ENCODE measurements at places on chromosomes 4 and X.

DNA sequence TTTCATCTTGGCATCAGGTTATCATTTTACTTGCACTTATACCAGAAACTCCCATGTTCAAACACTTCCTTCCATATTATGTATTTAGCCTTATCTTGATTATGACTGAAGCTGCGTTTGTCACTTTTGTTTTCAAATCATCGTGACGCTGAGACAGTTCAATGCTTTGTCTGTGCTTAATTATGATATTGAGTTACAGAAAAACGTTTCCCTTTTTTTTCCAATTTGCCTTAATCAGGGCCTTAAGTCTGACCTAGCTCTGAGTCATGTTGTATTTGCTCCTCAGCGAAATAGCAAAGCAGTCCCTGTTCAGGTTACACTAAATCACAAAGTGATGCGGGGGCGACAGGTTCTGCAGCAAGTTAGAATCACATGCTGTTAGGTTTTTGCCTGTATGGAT lies 254.7 kb downstream of the AFF2 start:
- H3K4me1 ChIP-seq: no peaks in the 10 kb centered on the region
- no peak overlapping the region for H3K27ac ChIP-seq
- no peaks in the 10 kb centered on the region for H3K36me3 ChIP-seq

GRCh38 chrX:136268051-136269048 lies 17.1 kb upstream of the MAP7D3 start:
- no peak for DNase-seq
- H3K27ac ChIP-seq: no peak overlapping the region
- H3K4me3 ChIP-seq: no peak overlapping the region
- H3K4me1 ChIP-seq: no peaks in the 10 kb centered on the region
- no peaks in the 10 kb centered on the region for H3K36me3 ChIP-seq

- no peaks in the 10 kb centered on the region for H3K27me3 ChIP-seq
- no peak overlapping the region for H3K27ac ChIP-seq
- DNase-seq: no peak
- H3K36me3 ChIP-seq: no peaks in the 10 kb centered on the region
- H3K4me3 ChIP-seq: no peak overlapping the region
Measured at GRCh38 chr4:134154097-134154496, 47.5 kb downstream of the PABPC4L start.

DNA sequence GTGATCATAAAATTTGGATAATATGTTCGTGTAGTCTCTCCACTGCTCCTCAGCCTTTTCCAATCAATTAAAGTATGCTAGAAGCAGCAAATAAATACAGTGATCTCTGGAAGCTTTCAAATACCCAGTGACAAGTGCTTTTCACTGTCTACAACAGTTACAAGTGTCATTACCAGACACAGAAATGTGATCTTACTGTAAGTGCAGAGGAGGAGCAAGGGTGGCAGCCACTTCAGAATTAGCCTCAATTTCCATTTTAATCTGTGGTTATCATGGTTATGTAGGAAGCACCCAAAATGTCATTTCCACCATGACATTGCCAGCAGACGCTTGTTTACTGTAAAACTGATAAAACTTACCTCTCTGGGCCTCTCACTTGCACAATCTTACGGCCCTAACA lies 133.9 kb upstream of the ADAMTS3 start:
- no peaks in the 10 kb centered on the region for H3K36me3 ChIP-seq
- DNase-seq: no peak
- H3K27ac ChIP-seq: no peak overlapping the region
- H3K4me1 ChIP-seq: no peaks in the 10 kb centered on the region

GRCh38 chr4:184313702-184314659 lies 96.3 kb upstream of the ENPP6 start:
- H3K27me3 ChIP-seq: no peaks in the 10 kb centered on the region
- no peak overlapping the region for H3K4me3 ChIP-seq
- no peak for DNase-seq
- no peaks in the 10 kb centered on the region for H3K4me1 ChIP-seq
- no peaks in the 10 kb centered on the region for H3K36me3 ChIP-seq
- H3K27ac ChIP-seq: no peak overlapping the region

- H3K4me3 ChIP-seq: no peak overlapping the region
- H3K36me3 ChIP-seq: no peaks in the 10 kb centered on the region
- no peak overlapping the region for H3K27ac ChIP-seq
- peaks cover 50% of the 10 kb centered on the region for H3K4me1 ChIP-seq
Measured at GRCh38 chr4:156766846-156767245, 204.8 kb downstream of the PDGFC start.

Measured in psoas muscle (tissue), 8 donors.